ENCODE measurements at places on chromosomes 5 and 9. TPM values are rescaled to one million over a fixed set of nuclear protein-coding genes. Genes with fewer than 3 reads are reported as not detected.

BTNL3 gene
- total RNA-seq: not detected

C9orf50 gene
- total RNA-seq: not detected

ADAM19 gene
- total RNA-seq: 150 TPM

NELFB gene
- total RNA-seq: 36.5 TPM

TNC gene
- total RNA-seq: 206 TPM

BTNL8 gene
- total RNA-seq: not detected
